Stimulated activated naive CD4-positive, alpha-beta T cell treated with Interleukin-2 at 50 U/mL for 16 hours (primary cell): ENCODE measurements at places on chromosomes 3 and 15.

DNA sequence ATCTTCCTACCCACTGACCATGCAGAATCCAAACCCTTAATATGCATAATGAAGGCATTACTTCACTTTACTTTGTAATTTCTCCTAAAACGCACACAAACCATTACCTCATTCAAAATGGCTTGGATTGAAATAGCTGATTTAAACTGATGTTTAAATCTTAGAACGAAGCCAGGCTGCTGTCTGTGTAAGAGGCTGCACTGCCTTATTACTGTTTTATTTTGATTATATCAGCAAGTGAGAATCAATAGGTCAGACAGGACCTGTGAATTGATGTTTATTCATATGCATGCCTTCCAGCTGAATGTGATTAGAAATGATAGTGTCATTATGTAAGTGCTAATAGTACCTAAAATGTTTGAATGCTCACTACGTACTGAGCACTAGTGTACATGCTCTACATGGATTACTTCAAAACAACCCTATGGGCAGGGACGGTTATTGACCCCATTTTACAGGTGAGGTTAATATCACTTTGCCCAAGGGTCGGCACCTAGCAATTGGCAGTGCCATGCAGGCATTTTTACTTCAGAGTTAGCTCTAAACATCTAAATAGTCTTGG lies 314.2 kb upstream of the CBLB start:
- no peak for DNase-seq

DNA sequence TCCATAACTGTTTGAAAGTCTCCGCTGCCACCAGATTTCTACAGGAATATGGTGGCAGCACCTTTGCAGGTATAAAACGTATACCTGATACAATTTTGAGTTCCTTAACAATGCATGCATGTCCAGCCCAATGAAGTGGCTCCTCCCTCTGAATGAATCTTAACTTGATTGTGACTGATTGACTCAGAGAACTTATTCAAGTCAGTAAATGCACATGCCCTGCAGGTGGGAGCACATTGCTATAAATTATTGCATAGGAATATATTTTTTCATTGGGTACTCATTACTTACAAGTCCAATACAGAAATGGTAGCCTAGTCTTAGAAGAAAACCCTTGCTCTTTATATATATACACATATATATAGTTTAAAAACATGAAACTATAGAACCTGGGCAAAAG lies 259.3 kb downstream of the BBX start:
- no peak for DNase-seq

DNA sequence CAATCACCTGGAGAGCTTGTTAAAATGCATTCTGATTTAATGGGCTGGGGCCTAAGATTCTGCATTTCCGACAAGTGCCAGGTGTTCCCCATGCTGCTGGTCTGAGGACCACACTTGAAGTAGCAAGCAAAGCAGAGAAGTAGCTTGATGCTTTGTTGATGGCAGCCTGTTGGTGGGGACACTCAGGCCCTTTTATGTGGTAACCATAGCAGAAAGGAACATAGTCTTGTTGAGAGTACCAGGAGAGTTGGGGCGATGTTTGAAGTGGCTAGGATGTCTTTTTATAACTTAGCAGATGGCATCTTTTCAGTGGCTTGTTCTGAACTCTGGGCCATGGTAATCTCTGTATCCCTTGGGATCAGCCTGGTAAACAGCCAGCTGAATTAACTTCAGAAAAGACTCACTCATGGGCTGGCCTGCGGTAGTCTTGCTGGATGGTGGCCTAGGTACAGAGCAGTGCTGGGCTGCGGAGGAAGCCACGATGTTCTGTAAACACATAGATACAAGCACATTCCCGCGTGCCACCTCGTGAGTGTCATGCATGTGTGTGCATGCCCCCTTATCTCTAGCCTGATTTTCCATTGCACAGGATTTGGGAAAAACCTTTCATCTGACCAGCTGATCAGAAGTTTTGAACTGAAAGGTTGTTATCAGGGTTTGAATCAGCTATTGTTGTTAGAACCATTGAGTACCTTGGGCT lies 292.4 kb upstream of the LRRFIP2 start:
- no peak for DNase-seq

DNA sequence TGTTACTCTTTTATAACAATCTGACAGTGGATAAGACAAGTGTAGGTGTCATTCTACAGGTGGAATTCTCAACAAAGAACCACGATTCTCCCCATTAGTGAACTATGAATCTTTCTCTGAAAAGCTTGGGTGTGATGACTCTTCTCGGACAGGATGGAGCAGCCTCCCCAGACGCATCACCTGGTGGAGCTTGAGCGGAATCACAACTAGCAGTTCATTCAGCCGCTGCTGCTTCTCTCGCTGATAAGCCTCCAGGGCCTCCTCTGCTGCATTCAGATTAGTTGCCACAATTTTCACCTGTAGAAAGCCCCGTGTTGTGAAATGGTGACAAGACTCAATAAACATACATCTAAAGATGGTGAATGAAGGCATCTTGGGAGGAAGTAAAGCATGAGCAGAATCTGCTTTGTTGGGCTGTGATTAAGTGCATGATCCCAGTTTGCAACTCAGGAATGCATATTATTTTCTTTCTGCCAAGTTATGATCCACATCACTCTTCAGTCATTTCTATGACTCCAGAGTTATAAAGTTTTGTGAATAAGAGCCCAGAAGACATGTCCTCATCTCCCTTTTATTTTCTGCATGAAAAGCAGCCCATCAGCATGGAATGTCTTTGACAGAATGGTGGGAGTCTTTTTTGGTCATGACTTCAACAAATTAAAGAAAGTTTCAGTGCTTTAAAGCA lies 93.6 kb downstream of the BOC start:
- no peak for DNase-seq

- DNase-seq, result no peak
Observed at GRCh38 chr15:90540768-90541167, 11.0 kb downstream of the CRTC3 start.

DNA sequence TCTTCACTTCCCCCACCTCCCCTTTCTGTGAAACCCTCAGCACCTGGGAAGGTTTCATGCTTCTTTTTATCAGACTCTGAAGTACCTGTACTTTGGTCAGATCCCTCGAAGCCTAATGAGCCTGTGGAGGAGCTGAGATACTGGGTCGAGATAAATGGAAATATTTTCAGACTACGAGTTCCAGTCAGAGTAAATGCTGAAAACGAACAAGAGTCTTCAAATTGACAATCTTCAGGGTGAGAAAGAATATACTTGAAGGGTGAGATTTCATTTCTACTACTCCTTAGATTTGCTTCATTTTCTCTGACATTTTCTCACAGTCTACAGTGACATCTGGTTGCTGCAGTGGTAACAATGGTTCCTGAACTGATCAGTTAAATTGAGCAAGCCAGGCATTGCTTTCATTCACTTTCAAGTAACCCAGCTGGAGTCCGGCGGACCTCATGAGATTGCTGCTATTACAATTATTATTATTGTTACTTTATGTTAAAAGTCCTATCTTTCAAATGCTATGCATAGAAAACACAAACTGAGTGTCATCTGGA lies 337.2 kb downstream of the VGLL3 start:
- DNase-seq, result no peak

DNA sequence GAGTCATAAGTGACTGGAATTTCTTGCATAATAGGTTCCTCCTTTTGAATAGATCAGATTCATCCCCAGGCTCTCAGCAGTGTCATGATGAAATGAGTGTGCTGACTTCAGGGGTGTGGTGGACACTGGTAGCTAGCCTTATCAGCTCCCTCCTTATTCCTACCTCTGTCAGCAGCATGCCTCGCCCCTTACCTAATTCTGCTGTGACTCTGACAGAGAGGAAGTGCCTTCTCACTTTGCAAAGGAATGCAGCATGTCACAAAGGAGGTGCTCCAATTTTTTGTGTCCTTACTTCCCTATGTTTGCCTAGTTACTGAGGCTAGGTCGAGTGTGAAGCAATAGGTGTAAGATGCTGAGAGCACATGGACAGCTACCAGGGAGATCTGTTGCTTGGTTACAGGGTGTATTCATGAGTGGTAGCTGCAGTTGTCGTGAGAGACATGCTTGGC lies 90.6 kb downstream of the TNFAIP8L3 start:
- no peak for DNase-seq

DNA sequence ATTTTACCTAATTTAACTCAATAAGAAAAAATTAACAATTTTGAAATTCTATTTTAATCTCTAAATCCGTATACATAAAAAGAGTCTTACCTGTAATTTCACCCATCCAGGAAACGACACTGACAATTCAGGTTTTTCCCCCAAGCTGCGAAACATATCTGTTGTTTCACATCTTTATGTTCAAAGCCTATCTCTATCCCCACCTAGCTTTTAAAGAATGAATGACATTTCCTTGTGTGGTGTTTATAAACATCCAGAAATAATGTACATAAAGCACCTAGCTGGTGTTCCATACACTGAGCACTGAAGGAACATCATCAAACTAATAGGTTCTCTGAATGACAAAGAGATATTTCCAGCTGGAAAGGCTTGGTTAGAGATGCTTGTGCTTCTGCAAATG lies 867.8 kb downstream of the SQOR start:
- DNase-seq, result no peak

GRCh38 chr15:74259292-74259648 lies 23.1 kb downstream of the CCDC33 start:
- DNase-seq, result no peak

DNA sequence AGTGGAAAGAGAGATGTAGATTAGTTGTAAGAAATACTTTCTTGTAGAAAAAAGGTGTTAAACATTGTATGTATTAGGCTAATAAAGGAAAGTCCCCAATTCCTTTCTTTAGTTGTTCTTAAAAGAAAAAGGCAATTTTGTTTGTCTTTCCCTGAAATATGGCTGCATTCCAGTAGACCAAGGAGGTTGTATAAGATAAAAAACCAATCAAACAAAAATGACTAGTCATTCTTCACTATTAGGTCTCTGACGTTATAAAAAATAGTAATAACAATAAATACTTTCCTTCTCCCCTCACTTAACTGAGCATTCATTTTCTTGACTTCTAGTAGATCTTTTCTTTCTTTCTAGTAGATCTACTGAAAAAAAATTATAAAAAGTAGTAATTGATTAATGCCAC lies 8.6 kb upstream of the PPM1L start:
- DNase-seq, result no peak

- no peak for DNase-seq
Observed at GRCh38 chr15:74137537-74137894, 7.1 kb downstream of the ISLR2 start.

DNA sequence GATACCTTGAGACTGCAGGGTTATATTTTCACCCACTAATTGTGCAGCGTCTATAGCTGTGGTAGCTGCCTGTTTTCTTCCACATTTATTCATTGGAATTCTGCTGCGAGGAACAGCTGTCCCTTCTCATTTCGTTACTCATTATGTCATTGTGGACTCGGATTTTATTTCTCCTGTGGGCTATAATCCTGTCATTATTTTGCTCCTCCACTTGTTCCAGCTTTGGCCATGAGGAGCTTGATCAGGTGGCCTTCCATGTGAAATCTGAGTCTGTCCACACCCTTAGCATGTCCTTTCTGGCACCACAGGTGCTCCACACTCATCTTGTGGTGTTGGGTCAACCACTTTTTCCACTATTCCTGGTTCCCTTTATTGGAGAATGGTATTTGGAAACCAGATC lies 14.8 kb downstream of the LYSMD4 start:
- DNase-seq, result no peak

- no peak for DNase-seq
Observed at GRCh38 chr3:11220230-11220629, 52.0 kb upstream of the ATG7 start.

GRCh38 chr3:158420654-158421396 lies 150.2 kb upstream of the MLF1 start:
- DNase-seq, result no peak
